Effector memory CD4-positive, alpha-beta T cell (primary cell): ENCODE measurements at places on chromosomes 13 and 19.

GRCh38 chr13:85099245-85099644 lies 700.0 kb downstream of the SLITRK6 start:
- no peak for DNase-seq

- DNase-seq: no peak
Observed at GRCh38 chr19:15091918-15092753, 10.1 kb downstream of the OR1I1 start.

GRCh38 chr19:40596608-40597328 lies 4.4 kb upstream of the LTBP4 start:
- no peak for DNase-seq

DNA sequence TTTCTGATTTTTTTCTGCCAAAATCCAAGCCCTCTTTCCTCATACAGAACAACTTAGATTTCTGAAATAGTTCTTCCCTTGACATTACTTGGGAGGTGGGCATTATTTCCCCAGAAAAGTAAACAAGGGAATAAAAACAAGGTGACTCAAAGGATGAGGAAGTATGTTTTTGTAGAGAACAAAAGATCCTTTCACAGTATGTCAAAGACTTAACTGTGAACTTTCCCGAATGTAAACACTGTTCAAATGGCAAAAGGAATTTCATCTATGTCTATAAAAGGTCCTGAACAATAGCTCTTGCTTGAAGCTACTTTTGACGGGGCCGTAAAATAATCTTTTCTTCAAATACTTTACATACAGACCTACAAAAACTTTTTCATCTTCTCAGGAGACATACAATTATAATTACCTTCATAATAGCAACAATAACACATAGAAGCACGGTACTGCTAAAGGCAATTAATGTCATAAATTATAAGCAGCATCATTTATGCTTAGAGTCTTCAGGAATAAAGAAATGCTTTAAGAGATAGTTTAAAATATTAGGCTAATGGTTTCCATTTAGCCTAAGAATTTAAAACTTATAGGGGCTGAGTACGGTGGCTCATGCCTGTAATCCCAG lies 191.1 kb downstream of the RGCC start:
- no peak for DNase-seq

GRCh38 chr13:75656425-75656989 lies 20.4 kb downstream of the LMO7 start:
- no peak for DNase-seq

DNA sequence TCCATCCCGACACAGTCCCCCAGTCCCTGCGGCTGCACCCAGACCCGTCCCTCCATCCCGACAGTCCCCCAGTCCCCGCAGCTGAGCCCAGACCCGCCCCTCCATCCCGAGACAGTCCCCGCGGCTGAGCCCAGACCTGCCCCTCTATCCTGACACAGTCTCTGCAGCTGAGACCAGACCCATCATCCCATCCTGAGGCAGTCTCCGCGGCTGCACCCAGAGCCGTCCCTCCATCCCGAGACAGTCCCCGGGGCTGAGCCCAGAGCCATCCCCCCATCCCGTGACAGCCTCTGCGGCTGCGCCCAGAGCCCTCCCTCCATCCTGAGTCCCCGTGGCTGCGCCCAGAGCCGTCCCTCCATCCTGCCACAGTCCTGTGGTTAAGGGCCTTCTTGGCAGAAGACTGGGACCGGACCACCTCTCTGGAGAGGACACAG lies 28.8 kb upstream of the TMEM255B start:
- DNase-seq: no peak

DNA sequence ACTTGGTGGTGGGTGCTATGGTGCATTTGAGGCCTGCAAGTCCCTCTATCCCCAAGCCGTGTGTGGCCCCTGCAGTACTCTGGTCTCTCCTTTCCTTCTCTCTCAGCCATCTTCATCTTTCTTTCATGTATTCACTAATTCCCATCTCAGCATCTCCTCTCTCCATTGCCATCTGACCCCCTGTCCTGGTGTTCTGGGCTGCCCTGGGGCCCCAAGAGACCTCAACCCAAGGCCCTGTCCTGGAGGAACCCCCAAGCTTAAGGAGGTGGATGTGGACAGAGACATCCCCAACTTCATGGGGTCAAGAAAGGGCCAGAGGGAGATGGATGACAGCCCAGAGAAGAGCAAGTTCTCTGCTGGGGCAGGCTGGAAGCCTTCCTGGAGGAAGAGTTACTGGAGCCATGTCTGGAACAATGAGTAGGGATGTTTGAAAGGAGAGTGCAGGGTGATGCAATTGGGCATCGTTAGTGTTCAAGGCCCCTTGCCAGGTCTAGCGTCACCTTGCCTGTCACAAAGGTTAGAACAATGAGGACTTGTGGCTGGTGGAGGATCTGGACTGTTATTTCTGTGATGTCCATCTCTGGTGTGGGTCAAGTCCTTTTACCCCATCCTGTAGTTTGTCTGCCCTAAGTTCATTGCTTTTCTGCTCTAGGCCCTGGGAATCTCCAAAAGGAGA lies 3.5 kb downstream of the CYP4F3 start:
- no peak for DNase-seq

DNA sequence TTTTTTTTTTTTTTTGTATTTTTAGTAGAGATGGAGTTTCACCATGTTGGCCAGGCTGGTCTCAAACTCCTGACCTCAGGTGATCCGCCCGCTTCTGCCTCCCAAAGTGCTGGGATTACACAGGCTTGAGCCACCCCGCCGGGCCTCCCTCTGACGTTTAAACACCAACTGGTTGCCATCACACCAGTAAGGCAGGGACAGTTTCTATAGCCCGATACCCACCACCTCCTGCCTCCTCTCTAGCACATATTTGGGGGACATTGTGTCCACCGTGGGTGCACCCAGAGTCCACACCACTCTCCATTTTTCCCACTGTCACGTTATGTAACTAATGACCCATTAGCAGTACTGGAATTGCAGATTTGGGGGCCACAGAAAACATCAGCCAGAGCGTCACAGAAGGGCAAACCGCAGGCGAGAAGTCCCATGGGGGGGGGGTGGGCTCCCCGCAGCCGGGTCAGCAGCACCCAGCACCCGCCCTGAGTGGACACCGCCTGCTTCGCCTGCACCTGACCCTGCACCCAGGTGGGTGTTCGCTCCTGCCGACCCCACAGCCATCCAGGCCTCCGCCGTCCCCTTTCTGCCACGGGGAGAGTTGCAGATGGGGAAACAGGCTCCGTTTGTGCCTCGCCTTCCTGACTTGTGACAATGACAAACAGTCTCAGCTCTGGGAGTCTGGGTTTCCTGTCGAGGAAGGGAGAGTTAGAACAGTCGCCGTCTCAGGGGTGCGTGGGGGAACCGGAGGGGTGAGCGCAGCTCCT lies 3.6 kb downstream of the ONECUT3 start:
- DNase-seq: no peak

DNA sequence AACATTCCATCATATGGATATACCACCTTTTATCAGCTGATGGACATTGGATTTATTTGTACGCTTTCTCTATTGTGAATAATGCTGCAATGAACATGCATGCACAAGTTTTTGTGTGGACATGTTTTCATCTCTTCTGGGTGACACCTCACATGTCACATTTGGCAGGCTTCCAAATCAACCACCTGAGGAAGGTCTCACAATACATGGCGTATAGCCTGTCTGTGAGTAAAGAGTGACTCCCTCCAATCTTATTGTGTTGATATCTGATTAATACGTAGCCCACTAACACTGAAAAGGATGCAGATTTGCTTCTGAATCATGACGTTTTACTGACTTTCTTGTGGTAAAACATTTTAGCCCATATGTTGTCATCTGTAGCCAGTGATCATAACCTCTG lies 61.1 kb downstream of the SLC15A1 start:
- DNase-seq: no peak

DNA sequence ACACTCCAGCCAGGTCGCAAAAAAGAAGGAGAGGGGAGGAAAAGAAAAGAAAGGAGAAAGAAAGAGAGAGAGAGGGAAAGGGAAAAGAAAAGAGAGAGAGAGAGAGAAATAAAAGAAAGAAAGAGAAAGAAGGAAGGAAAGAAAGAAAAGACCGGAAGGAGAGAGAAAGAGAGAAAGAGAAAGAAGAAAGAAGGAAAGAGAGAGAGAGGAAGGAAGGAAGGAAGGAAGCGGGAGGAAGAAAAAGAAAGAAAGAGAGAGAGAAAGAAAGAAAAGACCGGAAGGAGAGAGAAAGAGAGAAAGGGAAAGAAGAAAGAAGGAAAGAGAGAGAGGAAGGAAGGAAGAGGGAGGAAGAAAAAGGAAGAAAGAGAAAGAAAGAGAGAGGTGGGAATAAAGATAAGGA lies 320.8 kb downstream of the SHISA2 start:
- DNase-seq: no peak

GRCh38 chr19:42466521-42467182 lies 23.9 kb upstream of the CXCL17 start:
- no peak for DNase-seq

DNA sequence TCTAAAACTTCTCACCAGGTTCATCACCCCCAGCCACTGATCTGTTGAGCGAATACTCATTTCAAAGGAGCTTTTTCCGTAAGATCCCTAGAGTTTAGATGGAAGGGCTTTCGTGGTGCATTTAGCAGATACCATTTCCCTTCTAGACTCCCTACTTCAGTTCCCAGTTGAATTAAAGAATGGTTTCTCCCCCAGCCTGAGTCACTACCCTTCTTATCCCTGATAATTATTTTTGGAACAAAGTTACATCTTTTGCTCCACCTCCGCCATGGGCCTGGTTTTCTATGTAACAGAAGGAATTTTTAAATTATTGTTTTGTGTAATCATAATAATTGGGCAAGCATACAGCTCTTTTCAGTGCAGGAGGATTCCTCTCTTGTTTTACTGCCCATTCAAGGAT lies 22.0 kb downstream of the USPL1 start:
- DNase-seq: no peak

DNA sequence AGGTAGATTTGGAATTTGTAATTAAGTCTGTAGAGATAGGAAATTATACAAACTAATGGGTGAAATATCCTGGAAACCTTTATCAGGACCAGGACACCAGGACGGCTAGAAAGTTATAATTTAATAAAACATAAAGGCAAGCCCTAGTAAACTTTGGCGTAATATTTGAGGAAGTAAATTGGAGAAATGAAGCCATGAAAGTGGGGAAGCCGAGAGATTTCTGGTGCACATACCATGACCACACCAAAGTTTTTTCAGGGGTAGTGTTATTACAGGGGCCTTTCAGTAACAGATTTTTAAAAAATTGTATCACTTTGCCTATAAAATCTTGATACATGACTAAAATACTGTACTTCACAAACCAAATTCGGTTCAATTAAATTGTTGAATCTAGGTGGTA lies 54.7 kb upstream of the URAD start:
- no peak for DNase-seq

DNA sequence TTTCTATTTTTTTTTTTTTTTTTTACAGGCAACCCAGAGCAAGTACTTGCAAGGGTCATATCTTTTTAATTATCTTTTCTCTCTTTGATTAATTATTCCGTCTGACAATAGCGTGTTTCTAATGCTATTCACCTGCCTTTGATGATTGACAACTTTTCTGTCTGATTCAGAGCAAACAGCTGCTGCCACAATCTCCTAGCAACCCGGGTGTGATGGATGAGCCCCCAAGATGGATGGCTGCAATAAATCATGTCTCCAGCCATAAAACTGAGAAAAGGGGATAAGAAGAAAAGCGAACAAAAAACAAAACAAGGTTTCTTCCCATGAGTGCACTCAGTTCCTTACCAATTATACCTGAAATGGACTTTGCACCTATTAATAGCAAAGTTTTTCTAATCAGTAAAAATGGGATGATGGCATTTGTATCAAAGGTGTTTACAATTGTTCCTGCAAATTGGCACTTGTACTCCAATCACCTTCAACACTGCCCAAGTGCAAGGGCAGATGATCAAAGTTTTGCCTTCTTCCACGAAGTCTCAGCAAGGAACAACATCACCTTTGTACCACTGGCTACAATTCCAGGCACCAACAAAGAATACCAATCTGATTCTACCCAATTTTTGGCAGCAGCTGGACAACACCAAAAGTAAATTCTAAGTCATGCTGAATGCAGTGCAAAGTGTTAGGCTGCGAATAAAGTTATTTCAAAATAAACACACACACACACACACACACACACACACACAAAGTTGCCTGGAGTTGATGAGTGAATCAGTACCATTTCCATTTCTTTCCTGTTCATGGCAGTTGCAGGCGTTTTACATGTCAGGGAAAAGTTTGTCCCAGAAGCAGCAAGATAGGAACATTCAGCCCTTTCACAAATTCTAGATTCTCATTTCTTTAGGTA lies 12.0 kb downstream of the TSHZ3 start:
- no peak for DNase-seq

DNA sequence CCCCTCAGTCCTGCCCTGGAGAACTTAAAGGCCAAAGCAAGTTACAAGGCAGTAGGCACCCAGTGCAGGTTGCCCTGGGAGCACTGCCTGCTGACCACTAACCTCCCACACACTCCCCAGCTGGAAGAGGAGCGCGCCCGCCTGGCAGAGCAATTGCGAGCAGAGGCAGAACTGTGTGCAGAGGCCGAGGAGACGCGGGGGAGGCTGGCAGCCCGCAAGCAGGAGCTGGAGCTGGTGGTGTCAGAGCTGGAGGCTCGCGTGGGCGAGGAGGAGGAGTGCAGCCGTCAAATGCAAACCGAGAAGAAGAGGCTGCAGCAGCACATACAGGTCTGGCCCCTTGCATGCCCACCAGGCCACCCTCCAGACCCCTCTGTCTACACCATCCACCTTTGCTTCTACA lies 61.1 kb downstream of the KCNC3 start:
- no peak for DNase-seq

GRCh38 chr13:114017966-114018365 lies 44.1 kb upstream of the C13orf46 start:
- no peak for DNase-seq

DNA sequence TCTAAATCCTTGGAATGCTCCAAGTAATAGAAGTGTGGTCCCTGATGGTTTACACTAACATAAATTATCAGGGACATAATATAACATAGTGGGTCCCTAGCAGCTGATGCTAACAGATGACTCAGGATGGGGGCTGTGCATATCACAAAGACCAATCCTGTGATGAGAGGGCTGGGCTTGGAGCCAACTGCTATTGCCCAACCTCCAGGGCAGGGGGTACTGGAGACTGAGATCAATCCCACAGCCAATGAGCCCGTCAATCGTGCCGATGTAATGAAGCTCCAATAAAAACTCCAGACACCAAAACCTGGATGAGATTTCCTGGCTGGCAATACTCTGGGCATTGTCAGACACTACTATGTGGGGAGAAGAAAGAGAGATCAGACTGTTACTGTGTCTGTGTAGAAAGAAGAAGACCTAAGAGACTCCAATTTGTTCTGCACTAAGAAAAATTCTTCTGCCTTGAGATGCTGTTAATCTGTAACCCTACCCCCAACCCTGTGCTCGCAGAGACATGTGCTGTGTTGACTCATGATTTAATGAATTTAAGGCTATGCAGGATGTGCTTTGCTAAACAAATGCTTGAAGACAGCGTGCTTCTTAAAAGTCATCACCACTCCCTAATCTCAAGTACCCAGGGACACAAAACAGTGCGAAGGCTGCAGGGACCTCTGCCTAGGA lies 33.4 kb downstream of the ABCC4 start:
- DNase-seq: no peak

- no peak for DNase-seq
Observed at GRCh38 chr13:36031490-36031889, 99.7 kb downstream of the DCLK1 start.

DNA sequence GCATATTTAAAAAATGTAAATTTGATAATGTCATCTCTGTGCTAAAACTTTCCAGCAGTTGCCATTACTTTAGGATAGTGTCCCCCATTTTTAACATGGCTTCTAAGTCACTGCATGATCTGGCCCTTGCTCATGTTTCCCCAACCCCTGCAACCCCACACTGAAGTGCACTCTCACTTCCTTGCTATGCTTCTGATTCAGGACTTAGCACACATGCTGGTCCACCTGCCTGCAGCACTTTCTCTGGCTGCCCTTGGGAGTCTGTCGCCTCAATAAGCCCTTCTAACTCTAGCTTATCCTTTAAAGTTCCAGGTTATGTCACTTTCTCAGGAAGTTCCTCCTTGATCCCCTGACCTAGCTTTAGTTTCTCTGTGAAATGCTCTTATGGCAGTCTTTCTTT lies 241.0 kb downstream of the POSTN start:
- no peak for DNase-seq
